GM12892 (cell line): ENCODE measurements at places on chromosomes 7 and 10.

GRCh38 chr7:124718032-124718766 lies 47.4 kb downstream of the GPR37 start:
- DNase-seq = no peak

DNA sequence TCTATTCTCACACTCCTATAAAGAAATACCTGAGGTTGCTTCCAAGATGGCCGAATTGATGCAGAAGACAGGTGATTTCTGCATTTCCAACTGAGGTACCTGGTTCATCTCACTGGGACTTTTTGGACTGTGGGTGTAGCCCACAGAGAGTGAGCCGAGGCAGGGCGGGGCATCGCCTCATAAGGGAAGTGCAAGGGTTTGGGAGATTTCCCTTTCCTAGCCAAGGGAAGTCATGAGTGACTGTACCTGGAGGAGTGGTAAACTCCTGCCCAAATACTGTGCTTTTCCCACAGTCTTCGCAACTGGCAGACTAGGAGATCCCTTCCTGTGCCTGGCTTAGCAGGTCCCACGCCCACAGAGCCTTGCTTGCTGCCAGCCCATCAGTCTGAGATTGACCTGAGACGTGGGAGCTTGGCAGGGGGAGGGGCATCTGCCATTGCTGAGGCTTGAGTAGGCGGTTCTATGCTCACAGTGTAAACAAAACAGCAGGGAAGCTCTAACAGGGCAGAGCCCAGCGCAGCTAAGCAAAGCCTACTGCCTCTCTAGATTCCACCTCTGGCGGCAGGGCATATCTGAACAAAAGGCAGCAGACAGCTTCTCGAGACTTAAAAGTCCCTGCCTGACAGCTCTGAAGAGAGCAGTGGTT lies 152.2 kb downstream of the ARL4A start:
- DNase-seq = no peak

- DNase-seq = peak; percentile 23
Observed at GRCh38 chr7:106111655-106112117, 426 bp downstream of the SYPL1 start.

DNA sequence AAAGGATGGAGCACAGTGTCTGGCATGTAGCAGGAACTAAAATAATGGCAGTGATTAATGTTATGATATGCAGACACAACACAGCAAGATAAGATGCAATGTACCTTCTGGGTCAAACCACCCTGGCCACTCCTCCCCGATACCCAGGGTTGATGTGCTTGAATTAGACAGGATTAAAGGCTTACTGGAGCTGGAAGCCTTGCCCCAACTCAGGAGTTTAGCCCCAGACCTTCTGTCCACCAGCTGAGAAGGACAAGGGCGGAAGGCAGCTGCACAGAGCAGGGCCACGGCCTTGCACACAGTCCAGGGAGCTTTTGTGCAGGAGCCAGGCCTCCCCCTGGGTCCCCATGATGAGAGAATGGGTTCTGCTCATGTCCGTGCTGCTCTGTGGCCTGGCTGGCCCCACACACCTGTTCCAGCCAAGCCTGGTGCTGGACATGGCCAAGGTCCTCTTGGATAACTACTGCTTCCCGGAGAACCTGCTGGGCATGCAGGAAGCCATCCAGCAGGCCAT lies at the start of gene RBP3:
RBP3 (plus strand) TSS at position 226 of the 514 bp plus-strand sequence; CDS start at position 348, 122 bp downstream.
- DNase-seq = no peak

DNA sequence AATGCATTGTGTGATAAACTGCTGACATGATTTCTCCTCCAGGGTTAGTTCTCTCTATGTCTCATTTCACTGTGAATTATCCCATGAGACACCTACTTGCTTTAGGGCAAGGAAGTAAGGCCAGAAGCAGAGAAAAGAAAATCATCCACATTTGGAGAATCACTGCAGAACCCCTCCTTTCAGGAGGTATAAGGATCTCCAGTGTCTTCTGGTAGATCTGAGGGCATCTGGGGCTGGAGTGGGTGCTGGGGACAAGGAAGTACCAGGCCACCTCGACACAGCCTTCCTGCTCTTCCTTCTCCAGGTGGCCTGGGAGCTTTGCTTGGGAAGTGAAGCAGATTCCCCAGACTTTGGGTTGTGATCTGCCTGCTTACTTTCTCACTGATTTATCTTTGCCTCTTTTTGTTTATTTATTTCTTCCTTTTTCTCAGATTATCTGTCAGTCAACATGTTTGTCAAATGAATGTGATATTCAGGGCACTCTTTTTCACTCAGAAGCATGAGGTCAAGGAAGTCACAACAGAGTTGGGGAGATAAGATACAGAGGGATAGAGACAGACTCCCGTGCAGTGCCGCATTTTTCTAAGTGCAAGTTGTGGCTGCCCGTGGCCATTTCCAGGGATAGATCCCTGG lies 12.4 kb upstream of the CAMK2G start:
- DNase-seq = no peak

GRCh38 chr10:3748484-3748883 lies 36.5 kb downstream of the KLF6 start:
- DNase-seq = no peak

- no peak for DNase-seq
Observed at GRCh38 chr10:51860257-51860656, 160.9 kb upstream of the CSTF2T start.

DNA sequence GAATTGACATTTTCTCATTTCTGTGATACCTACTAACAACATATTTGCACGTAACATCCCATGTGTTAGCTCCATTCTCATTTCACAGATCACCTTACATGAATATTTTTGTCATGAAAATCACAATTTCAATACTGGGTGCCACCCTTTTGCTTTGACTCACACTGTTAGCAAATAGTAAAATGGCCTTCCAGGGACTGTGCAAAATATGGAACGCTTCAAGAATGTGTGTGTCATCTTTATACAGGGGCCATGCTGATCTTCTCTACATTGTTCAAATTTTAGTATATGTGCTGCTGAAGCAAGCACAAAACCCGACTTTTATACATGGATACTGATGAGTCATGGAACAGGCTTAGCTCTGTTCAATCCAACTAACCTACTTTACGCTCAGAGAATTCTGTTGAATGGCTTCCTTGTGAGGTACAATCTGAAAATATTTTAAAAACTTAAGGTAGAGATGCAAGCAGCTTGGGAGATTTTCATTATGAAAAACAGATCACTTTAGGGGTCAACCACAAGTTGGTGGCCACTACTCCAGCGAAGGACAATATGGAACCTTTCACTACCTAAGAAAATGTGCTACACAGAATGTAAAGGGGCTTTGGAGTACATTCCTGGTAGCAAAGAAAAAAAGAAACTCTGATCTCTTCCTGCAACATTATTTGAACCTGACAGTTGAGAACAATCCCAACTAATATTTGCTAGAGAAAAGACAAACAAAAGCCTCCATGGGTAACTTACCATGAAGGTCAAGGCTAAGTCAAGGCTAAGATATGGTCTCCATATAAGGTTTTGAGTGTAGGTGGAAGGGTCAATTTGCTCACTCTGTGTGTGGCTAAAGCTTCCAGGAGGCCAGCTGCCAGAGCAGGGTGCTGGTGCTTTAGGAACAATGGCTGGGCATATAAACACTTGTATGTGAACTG lies 11.9 kb downstream of the ANKRD26 start:
- DNase-seq = no peak

DNA sequence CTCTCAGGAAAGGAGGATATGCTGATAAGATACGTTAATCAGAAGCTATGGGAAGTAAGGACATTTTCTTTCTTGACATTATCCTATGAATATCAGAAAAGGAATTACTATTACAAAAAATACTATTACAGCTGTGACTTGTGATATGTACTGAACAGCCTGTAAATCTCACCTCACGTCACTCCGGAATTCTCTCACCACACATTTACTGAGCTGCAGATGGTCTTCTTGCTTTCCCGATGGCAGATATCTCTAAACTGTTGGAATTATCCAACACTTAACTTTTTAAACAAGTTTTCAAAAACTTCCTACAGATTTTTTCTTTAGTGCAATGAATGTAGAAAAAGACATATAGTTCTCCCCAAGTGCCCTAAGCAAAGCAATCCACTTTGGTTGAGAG lies 313.4 kb downstream of the GPR37 start:
- no peak for DNase-seq

- DNase-seq = no peak
Observed at GRCh38 chr7:32532716-32533115, 37.4 kb downstream of the AVL9 start.

- DNase-seq = no peak
Observed at GRCh38 chr10:59887972-59888640, 18.2 kb downstream of the CCDC6 start.

DNA sequence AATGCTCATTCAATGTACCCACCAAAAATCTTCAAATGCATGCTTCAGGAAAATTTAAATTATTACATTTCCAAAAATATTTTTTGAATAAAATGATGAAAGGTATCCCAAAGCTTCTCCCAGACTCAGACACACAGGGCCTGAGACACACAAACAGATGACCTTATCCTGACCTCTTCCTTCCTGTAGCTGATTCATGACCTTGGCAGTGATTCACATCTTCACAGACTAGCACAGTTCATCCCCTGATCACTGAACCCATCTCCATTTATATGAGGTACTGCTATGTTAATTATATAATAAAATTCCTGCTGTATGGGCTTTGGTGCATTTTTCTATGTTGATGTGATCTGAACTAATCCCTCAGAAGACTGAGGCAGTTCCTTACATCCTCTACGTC lies 265.0 kb upstream of the GLI3 start:
- DNase-seq = no peak

DNA sequence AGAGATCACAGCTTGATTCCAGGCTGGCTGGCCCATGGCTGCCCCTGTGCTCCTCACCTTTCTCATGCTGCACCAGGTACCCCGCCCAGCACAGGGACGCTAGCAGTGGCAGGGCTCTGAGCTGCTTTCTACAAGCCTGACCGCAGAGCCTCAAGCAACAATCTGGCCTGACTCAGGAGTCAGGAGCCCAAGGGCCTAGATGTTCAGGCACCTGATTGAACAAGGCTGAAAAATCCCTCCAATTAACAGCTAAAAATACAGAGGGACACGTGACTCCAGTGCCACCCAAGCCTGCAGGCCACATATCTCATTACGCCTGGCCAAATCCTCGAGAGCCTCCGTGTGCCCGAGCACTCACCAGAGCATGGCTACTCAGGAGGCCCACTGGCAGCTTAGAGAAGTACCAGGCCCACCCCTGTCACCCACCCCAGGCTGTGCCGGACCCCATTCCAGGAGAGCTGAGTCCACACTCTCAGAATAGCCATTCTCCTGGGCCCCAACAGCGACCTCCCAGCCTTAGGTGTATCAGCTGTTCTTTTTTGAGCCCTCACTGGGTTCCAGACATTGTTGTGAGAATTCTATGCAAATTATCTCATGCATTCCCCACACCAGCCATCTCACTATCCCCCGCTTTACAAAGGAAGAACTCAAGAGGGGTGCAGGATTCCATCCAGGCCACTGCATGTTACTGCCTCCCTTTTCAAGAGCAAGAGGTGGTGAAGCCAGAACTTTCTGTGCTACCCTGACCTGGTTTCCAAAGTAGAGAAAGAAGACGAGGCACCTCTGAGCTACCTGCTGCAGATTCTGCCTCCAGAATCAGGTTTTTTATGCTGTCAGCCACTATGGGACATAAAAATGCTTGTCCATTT lies 98.3 kb downstream of the COL13A1 start:
- DNase-seq = no peak

GRCh38 chr7:29548823-29549222 lies 14.8 kb upstream of the PRR15 start:
- no peak for DNase-seq

- no peak for DNase-seq
Observed at GRCh38 chr7:127888825-127889224, 142.4 kb downstream of the LRRC4 start.

DNA sequence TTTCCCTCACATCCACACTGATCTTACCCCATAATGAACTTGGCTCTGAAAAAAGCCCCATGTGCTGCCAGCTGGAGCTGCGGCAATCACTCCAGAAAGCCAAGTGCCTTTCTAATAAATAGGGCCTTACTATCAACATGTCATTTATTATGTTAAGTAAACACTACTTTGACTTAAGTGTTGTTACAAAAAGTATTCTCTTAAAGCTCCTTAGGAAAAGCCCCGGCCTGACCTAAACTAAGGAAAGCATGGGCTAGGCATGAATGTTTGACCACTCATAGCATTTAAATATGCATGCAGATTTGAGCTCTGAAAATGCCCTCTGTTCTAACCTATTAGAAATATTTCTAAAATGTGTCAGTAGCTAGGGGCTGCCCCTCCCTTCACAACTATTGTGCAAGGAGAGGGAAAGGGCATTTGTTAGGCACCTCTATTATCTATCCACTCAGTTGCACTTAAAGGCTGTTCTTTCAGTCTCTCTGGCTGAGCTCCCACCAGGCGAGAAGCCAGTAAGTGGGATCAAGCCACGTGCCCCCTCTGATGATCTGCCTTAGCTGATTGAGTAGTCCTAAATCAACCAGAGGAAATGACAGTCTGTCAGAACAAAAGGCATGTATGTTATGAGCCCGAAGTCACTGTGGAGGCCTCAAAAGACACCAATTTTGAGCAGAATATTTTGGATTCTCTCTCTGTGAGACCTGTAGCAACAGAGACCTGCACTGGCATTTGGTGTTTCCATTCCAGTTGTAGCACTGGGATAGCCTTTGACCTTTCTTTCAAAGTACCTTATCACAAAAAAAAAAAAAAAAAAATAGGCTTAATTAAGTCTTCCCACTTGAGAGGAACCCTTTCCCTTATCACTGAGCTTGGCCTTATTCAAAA lies 77.1 kb downstream of the ITGB8 start:
- DNase-seq = no peak

DNA sequence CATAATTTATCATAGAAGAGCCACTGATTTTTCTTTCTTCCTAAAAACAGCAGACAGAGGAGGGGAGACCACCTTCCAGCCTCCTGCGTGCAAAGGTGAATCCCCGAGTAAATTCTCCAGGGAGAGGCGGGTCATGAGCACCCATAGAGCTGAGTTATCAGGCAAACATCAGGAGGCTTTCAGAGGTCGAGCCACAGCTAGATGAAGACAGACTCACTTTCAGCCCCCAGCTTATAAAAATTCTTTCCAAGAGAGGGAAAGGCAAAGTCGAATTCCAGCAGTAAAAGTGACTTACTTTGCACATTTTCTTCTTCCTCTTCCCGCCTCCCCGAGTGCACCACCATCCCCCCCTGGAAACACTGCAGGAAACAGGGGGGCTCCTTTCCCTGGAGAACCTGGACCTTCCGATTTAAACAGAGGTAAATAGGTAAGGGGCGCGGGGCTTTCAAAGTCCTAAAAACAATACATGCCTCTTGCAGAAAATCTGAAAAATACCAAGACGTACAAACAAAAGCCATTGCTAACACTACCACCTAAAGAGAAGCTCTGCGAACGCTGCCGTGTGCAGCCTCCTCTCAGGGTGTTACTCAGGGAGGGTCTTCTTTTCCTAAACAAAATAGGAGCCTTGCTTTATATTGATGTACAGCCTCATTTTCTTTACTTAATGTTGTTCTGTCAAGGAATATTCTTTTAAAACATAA lies 163.8 kb downstream of the SVIL start:
- DNase-seq = no peak

GRCh38 chr7:30159698-30160143 lies 24.9 kb downstream of the MTURN start:
- no peak for DNase-seq

DNA sequence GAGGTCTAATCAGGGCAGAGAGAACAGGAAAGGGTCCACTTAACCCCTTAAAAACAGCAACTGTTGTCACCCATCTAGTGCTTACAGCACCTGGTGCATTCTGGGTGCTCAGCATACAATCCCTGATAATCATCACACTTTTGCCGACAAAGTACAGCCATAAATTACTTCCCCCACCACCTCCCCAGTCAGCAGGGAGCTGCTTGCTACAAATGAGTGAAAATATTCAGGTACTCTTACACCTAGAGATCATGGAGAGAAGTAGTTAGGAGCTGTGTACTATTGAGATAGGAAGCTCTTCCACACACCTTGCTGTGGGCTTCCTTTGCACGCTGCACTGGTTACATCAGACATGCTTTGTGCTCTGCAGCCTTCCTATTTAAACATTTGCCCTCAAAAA lies 723.5 kb upstream of the GALNT17 start:
- DNase-seq = no peak
